ENCODE measurements at places on chromosomes 3 and 15. TPM values are rescaled to one million over a fixed set of nuclear protein-coding genes. Genes with fewer than 3 reads are reported as not detected.
A peak's percentile ranks its signal among the peaks of the same experiment; 100 is the strongest.

GRCh38 chr3:72452745-72453144 lies 395.5 kb downstream of the SHQ1 start:
- DNase-seq: no peak

DNA sequence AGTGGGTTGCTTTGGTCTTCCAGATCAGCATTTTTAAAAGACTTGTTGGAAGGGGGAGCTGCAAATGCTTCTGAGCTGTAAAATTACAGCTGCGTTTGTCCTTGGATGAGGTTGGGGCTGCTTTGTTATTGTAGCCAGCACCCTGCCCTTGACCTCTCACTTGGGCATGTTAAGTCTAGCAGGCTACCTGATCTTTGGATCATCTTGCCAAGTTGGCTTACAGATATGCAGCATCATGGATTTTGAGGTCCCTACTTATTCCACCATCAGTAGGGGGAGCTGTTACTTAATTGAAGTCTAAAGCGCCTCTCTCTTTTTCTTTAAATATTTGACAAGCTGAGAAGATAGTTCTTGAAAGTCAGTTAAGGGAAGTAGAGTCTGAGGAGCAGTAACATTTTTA lies 793.0 kb downstream of the MCTP2 start:
- no peak for DNase-seq

DNA sequence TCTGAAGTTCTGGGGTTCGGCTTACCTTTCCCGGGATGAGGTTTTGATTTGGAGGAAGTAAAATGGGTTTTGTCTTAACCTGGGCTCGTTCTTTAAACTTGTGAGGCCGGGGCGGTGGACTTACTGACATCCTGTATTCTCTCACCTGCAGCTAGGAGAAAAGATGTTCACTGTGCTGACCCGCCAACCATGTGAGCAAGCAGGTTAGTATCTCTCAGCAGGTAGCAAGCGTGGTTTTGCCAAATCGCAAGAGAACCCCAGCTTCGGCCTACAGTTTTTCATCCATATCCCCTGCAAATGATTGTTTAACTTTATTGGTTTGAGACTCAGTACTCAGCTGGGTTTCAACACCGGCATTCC lies 891 bp downstream of the ENTPD3 start:
- DNase-seq: no peak

LMCD1 gene
- 93.6 TPM for total RNA-seq

NPAP1 gene
- total RNA-seq: 0.12 TPM

STRIT1 gene
- not detected for total RNA-seq

GRCh38 chr15:25783607-25784540 lies 79.3 kb downstream of the ATP10A start:
- no peak for DNase-seq

CPNE9 gene
- 0.44 TPM for total RNA-seq

GRCh38 chr15:41634072-41634626 lies 26.1 kb upstream of the MGA start:
- DNase-seq: no peak

GRCh38 chr15:41778521-41778920 lies 4.2 kb downstream of the MAPKBP1 start:
- DNase-seq: no peak

- DNase-seq: no peak
These were observed 811.3 kb upstream of the GBE1 start for GRCh38 chr3:82572721-82573120.

CYP1A2 gene
- total RNA-seq: not detected

DNA sequence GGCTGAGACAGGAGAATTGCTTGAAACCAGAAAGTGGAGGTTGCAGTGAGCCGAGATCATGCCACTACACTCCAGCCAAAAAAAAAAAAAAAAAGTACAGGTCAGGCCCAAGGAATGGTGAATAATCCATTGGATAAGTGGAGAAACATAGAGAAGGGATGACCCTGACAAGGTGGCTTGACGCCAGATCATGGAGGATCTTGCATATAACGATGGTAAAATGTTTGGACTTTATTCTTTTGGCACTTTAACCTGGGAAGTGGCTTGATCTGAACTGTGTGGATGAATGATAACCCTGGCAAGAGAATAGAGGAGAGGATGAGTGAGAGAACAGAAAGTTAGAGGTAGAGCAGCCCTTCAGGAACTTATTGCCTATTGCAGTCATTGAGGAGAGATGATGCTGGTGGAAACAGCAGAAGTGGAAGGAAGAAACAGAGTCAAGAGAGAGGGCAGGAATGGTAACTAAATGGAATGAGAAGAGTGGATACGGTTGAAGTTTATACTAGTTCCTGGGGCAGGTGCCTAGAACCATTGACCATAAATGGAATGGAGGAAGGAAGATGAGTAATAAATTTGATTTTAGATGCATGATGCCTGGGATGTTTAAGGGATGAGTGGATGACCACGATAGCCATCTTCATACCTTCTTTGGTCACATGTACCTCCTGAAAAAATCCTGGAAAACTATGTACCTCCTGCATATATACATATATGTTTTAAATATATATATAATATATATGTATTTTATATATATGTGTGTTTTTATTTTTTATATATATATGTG lies 57.8 kb downstream of the BLM start:
- DNase-seq: no peak

DNA sequence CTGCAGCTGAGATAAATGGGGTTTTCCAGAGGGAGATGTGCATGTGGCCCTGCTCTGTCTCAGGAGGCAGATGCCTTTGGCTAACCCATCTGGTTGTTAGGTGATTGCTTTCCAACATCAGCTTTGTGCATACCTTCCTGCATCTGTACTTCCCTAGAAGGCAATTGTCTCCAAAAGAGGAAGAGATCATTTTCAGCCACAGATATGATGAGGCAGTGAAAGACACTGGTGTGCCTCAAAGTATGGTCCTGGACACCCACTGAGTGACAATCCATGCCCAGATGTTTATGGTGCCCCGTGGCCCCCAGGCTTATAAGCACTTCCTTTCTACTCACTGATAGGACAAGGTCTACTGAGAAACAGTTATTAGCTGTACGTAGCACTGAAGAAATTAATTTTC lies 117.5 kb upstream of the NR2F2 start:
- DNase-seq: no peak

GRCh38 chr3:11072631-11073030 lies 80.1 kb downstream of the SLC6A1 start:
- no peak for DNase-seq

DNA sequence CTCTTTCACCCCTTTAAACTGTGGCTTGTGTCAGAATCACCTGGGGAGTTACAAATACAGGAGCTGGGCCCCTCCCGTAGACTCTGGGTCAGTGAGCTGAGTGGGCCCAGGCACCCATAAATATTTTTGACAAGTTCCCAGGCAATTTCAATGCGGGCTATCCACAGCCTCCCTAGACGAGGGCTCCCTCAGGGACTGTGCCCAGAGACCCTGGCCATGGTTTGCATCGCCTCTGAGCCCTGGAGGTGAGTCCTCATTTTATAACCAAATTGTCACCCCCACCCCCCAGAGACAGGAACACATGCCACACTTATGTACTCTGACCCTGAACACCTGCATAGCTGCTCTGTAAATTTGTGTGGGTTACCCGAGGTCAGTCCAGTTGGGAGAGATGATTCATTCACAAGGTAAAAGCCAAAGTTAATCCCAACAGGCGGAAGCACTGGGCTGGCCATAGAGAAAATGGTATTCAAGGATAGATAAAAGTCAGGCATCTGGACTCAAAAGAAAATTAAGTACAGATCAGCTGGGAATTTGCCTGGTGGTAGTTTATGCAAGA lies 146.5 kb upstream of the SLC6A11 start:
- DNase-seq: no peak

FBXO45 gene
- 7.3 TPM for total RNA-seq

- peak; percentile 51 for DNase-seq
These were observed 57.6 kb upstream of the CSPG5 start for GRCh38 chr3:47636225-47636624.

- DNase-seq: no peak
These were observed 17.0 kb downstream of the HRG start for GRCh38 chr3:186682812-186683211.

DNA sequence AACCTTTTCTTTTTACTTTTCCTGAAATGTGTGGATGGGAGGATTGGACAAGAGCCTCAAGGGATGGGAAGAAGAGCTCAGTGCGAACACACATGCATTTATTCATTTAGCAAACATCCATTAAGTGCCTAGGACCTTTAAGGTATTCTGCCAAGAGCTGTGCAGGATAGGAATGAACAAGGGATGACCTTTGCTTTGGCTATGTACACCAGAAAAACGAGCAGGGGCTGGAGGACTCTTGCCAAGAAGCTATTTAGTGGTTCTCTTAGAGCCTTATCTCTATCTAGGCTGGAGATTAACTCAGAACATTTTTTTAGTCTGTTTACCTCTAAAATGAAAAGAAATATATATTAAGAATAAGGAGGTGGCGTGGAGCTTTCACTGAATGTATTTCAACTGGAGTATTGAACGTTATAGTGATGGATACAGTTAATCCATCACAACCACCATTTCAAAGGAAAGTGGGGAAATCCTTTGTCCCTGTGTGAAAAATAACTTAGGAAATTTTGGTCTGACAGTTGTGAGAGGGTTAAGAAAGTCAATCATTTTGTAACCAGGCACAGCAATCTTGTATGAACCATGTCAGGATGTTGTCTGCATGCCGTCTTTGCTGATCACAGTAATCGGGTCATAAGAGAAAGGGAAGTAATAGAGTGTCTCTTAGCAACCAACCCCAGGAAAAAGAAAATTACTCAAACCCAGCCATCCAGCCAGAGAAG lies 279.0 kb downstream of the LPP start:
- no peak for DNase-seq

WDR93 gene
- 1.2 TPM for total RNA-seq

FILIP1L gene
- total RNA-seq: 25.0 TPM

GRCh38 chr3:70943886-70944285 lies 631.4 kb upstream of the MDFIC2 start:
- no peak for DNase-seq

CNTN4 gene
- total RNA-seq: 10.4 TPM

GTF2A2 gene
- total RNA-seq: 89.4 TPM

GRCh38 chr3:95464346-95464745 lies 1350.0 kb upstream of the EPHA6 start:
- no peak for DNase-seq

DNA sequence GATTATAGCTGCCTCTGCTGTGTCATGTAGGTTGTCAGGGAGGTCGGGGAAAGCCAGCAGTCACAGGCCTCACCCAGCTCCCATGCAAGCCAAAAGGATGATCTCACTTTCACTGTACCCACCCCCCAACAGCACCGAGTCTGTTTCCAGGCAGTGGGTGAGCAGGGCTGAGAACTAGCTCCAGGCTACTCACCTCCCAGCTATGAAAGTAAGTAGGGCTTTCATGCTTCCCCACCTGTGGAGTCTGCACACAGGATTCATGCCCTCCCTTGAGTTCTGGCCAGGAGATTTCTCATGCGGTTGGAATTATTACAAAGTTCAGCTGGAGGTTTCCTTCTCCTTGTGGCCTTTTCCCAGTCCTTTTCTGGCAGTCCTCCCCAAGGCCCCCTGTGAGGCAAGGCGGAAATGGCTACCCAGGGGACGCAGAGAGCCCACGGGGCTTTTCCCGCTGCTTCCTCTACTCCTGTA lies 356.2 kb downstream of the SV2B start:
- DNase-seq: no peak

GRCh38 chr3:19815805-19816204 lies 118.2 kb downstream of the EFHB start:
- no peak for DNase-seq

DNA sequence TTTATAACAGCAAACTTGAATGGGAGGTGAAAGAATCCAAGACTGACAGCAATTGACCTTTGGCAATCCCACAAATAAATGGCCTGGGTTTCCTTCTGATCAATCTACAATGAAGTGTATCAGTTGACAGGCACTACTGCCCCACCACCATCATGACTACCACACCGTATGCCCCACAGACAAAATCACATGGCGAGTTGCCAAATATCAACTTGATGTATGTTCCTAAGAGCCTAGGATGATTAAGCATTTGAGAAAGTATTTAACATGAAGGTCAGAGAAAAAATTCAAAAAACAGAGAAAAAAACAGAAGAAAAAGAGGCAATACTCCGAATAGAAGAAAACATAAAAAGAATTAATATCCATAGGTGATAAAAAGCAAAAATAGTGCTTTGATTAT lies 215.9 kb upstream of the STAC start:
- DNase-seq: no peak

DNA sequence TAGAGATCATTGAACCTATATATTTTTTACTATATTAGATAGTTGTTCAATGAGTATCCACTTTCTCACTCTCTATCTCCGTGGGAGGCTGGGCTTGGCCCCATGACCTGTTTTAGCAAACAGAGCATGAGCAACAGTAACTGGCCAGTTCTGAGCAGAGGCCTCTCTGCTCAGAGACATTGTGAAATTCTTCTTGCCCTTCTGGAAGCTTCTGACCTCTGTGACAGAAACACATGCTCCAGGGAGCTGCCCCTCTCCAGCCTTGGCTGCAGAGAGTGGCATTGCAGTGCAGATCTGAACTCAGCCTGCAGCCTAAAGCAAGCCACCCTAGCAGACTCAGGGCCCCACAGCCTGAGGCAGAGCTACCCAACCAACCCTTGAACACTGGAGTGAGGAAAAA lies 20.5 kb downstream of the FAM240A start:
- no peak for DNase-seq

PEAK1 gene
- total RNA-seq: 112 TPM

C2CD4B gene
- 2.6 TPM for total RNA-seq

DNA sequence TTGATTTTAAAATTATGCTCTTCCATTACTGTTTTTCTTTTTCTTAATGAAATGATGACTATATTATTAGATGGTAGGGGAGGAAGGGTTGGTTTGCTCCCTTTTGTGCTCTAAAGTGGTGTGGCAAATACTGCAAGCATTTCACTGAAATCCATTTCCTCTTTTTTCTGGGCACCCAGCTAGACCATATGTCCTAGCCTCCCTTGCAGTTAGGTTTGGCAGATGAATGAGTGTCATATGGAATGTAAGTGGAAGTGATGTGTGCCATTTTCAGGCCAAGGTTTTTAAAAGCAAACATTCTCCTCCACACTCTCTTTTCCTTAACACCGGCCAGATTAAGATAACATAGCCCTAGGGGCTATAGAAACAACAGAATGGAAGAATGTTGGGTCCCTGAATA lies 363.0 kb downstream of the FGF12 start:
- no peak for DNase-seq

- DNase-seq: no peak
These were observed 14.2 kb upstream of the U2SURP start for GRCh38 chr3:142987080-142987700.

DNA sequence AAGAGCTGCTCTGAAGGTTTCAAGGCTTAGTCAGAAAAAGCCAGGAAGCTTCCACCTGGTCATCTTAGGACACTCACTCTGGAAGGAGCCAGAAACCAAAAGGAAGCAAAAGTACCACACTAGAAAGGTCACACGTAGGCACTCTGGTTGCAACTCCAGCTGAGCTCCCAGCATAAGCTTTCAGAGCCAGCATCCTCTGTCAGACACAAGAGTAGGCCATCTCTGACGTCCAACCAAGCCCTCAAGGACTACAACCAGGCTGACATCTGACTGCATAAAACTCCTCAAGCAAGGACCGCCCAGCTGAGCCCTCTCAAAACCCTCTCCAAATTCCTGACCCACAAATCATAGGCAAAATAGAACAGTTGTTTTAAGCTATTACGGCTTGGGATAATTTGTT lies 12.8 kb downstream of the SH3BP5 start:
- DNase-seq: peak; percentile 67

KCNMB3 gene
- total RNA-seq: 2.9 TPM

LRRC31 gene
- 1.1 TPM for total RNA-seq

All from lower lobe of right lung (tissue), 2 donors.